Activated T-helper 1 cell treated with anti-CD3 and anti-CD28 coated beads, Interleukin-2, amount 50 U/mL, for 16 hours (primary cell): ENCODE measurements at places on chromosomes 2 and 18.

GRCh38 chr2:9638532-9638931, 7.7 kb upstream of the YWHAQ start:
- DNase-seq: no peak

GRCh38 chr2:191629976-191630712, 47.8 kb upstream of the NABP1 start:
- DNase-seq: no peak

DNA sequence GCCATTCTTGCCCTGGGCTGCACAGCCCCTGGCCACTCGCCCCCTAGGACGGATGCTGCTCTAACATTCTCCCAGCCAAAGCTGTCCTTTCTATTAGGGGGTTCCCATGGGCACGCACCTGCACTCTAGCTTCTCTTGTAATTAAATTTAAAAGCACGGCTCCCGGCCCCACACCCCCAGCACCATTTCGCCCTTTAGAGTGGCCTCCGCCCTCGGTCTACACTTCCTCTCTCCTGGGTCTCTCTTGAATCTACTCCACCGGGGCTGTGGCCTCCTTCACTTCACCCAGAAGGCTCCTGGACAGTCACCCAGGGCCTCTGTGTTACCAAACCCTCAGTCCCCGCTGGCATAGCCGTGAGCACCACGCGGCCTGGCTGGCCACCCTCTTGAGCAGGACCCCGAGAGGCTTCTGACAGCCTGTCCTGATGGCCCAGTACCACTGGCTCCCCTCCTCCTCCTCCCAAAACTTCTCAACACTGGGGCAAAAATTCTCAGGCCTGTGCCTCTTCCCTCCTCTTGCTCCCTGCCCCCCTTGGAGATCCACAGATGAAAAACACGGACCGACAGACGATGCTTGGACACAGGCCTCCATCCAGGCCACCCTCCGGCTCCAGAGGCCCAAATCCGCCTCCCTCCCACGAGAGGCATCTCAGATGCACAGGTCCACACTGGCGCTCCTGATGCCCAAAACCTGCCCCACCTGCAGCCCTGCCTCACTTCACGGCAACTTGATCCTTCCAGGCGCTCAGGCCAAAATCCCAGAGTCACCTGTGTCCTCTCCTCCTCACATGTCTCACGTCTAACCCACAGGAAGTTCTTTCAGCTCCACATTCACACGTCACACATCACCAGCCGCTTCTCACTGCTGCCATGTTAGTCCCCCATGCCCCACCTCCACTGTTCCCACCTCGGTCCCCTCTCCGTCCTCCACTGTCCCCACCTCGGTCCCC, 6.9 kb upstream of the RAB17 start:
- no peak for DNase-seq

DNA sequence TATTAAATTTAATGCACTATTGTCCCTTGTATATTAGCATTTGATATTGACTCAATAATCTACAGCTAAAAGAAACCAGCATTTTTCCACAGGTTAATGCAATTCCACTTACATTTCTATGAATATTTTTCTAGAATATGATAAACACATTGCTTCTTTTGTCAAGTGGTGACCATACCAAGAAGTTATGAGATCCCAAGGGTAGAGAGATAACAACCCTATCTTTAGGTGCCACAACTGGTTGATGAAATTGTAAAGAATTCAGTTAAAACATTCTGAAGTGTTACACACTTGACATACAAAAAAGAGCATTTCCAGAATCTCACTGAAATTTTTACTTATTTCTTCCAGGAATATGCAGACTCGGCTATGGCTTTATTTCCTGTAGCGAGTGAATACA, 56.0 kb downstream of the ABCG8 start:
- DNase-seq: no peak

GRCh38 chr18:62001396-62001795, 108.6 kb upstream of the RNF152 start:
- no peak for DNase-seq

- no peak for DNase-seq
Measured at GRCh38 chr2:163548970-163549369, 186.8 kb downstream of the FIGN start.

GRCh38 chr2:65300134-65300760, 72.6 kb downstream of the ACTR2 start:
- no peak for DNase-seq
